ENCODE measurements at places on chromosomes 12 and 14.

DNA sequence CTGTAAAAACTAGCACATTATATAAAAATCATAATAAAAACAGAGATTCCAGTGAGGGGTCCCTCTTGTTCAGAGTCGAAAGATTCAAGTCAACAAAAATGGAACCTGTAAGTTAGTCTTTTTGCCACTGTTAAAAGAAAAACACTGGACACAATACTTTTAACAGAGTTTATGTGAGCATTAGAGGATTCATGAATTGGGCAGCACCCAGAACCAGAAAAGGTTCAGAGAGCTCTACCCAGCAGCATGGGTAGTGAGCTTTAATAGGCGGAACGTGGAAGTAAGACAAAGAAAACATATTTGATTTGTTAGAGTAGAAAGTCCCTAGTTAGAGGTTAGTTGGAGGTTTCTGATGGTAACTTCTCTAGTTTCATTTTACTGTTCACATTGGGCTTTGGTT is 476.8 kb downstream of the RGS6 start:
- DNase-seq: no peak

DNA sequence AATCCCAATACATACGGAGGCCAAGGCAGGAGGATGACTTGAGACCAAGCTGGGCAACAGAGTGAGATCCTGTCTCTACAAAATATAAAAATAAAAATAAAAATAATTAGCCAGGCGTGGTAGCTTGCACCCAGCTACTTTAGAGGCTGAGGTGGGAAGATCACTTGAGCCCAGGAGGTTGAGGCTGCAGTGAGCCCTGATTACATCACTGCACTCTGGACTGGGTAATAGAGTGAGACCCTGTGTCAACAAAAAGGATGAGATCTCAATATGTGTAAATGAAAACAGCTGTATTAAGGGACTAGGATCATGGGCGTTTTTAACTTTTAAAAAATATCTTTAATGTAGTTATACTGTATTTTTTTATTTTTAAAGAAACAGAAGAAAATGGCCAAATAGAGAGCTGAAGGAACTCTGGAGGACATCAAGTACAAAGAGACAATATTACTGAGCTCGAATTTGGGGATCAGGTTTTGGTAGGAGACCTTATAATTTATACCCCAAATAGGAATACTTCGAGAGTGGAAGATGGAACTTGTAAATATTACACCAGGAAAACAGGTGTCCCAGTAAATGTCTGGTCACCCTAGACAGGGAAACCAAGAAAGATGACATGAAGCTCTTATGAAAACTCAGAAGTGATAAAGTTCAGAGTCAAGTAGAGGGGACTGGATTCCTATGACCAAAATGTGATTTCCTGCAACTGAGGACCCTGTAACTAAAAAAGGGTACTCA is 13.1 kb downstream of the BATF start:
- DNase-seq: no peak

DNA sequence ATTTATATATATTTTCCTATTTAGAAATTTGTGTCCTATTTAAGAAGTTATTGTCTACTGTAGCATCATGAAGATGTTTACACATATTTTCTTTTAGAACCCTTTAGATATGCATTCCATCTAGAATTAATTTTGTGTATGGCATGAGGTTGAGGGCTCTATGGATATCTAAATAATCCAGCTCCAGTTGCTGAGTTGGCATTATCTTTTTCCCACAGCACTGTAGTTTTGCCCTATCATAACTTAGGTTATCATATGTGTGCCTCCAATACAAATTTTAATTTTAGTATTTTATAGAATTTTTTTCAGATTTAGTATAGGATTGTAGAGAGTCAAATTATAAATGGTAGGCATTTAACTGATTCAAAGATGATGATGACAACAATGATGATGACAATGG is 159.3 kb downstream of the NPAS3 start:
- no peak for DNase-seq

DNA sequence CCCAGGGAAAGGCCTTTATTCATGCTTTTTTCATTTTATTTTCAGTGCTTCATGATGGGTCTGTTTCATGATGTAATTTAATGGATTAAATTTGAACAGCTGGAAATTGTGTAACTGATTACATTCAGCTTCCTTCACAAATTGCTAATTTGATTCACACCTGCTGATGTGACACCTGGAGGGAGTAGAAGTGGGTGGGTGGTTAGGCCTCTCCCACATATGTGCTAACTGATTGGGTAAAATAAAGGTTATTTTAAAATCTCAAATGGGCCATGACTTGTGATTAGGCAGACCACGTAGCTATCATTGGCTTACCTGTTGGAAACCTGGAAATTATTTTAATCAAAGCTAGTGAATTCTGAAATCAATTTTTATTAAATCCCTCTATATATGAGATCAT is 142.1 kb downstream of the GXYLT1 start:
- no peak for DNase-seq

GRCh38 chr14:70822530-70823185 is 13.3 kb upstream of the MAP3K9 start:
- DNase-seq: peak; percentile 8

DNA sequence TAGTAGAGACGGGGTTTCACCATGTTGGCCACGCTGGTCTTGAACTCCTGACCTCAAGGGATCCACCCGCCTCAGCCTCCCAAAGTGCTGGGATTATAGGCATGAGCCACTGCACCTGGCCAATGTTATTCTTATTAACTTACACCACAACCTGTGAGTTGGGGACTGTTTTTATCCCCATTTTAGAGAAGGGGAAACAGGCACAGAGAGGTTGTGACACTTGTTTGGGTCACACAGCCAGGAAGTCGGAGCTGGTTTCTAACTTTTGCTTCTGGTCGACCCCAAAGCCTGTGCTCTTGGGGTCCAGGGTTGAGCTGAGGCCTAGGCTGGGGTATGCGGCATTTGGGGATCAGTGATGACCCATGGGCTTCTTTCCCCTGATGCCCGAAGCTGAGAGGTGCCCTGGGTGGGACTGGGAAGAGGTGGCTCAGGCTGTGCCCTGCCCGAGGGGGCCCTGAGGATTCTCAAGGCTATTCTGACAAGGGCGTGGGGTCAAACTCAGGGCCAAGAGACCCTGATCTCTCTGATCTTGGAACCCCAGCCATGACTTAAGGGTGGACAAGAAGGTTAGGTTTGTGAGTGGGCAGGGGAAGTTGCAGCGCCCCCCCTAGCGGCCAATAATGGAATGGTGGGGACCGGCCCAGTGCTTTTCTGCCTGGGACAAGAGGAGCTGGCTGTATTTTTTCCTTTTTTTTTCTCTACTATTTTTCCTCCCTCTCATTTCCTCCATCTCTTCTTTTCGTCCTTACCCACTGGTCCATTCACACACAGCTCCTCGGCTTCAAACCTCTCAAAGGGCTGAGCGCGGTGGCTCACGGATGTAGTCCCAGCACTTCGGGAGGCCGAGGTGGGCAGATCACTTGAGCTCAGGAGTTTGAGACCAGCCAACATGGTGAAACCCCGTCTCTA is 3.0 kb downstream of the SDSL start:
- DNase-seq: peak; percentile 54

DNA sequence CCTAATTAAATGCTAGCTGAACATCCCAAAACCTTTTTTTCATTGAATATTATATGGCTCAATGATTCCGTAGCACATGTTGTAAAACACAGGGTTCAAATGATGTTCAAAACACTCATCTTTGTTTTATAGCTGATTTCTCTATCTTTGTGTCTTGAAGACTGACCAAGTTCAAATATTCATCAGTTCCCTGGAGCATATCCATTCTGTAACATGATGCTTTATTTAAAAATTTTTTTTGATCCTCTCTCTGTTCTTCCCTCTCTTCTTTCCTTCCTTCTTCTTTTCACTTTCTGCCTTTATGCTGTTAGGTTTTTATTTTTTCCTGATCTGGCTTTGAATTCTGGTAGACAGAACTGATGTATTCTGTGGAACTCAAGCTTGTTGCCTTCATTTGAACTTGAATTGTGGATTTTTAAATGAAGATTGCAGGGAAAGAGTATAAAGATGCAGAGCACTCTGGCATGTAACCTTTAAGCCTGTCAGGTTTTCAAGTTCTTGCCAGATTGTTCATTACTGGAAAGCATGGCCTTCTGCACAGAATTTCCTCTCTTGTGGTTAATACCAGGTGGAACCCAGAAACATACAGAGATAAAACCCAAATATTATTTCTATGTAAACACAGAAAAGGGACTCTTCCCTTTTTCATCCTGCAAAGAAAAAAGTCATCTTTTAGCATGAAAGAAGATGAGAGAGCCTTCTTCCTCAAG is 39.5 kb downstream of the PROX2 start:
- no peak for DNase-seq

DNA sequence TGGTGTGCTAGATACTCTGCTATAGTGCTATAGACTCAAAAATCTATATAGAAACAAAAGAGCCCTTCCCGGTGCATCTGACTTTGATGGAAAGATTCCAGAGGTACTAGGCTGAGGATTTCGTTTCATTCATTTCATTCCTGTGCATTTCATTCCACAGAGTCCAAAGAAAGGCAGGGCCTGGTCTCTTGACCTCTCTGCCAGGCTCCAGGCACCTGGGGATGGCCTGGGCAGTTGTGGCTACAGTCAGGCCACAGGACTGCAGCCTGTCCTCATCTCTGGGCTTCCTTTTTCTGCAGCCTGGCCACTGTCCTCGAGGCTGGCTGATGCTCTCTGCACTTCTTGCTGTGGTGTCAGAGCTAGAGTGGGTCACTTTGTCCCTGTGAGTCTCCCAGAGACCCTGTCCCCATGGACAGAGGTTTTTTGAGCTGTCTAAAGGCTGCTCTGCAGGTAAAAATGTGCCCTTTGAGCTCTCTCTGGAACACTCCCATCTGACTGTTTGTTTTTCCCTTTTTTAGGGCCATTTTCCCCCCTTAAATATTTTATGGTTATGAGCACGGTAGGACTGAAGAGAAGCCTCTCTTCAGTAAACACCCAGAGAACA is 3.2 kb upstream of the VDR start:
- no peak for DNase-seq

- no peak for DNase-seq
These were observed 17.8 kb downstream of the USP15 start for GRCh38 chr12:62278022-62278421.

DNA sequence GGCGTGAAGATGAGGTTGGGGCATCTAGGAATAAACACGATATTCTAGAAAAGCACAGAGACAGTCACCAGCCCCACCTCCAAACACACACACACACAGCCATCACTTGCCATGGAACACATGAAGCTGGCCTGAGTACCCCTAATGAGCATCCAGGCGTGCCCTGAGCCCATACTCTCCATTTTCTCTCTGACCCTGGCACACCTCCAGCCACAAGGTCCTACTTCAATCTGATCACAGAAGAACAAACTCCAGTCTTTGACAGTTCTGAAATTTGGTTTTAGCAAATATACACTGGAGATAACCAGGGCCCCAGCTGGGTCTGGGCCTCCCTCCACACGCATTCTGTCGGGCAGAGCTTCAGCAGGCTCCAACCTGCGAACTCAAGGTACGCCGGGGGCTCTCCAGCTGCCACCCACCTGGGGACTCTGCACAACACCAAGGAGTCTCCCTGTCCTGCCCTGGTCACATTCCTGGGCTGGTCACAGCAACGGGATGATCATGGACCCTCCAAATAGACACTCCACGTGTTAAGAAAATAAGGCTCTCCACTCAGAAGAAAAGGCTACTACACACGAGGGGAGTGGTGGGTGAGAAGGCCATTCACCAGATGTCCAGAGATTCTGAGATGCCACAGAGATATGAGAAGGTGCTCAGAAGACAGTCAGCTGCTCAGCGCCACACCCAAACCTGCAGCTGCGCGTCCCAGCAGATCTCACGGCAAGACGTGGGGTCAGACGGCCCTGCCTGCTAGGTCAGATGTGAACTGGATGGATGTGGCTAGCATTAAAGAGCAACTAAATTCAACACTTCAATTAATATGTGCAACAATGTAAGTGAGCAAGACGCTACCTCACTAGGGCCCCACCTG is 57.0 kb upstream of the PNMA1 start:
- no peak for DNase-seq

- no peak for DNase-seq
These were observed 115.7 kb upstream of the IGF1 start for GRCh38 chr12:102596031-102596430.

DNA sequence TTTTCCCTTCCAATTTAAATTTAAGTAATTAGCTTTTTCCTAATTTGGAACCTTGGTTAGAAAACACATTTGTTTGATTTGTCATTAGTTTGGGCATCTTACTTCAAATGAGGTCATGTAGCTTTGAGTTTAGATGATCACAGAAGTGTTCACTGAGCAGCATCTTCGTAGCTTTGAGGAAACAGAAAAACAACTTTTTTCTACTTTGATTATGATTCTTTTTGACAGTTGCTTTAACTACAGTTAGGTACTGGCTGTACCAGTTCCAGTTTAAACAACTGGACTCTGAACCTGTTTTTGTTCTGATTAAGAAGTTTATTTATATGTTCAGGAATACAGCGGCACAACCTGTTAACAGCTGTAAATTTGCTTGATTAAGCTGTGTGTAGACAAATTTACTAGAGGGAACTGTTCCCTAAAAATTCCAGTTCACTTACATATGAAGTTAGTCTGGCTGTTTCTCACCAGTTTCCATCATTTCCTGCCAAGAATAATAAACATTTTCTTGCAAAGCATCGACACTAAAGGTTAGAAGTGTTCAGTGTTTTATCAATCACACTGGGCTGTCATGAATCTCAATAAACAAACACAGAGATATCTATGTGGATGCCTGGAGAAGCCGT is 191.9 kb downstream of the RAD51B start:
- no peak for DNase-seq

DNA sequence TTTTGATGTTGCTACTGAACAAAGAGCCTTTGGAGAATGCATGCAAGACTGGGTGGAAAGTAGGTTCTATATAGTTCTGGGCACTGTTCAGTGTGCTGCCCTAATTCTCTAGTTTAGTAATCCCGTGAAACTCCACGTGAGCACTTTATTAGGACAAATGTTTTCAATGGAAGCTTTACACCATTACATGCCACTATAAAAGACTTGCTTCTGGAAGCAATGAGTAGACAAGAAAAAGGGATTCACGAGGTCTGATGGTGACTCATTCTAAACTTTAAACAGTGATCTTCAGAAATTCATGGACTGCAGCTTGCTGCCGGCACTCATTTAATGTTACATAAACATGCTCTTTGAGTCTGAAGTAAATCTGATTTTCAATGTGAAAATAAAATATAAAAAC is 22.3 kb downstream of the ATG14 start:
- DNase-seq: no peak

GRCh38 chr12:7009512-7009911 is 8.8 kb downstream of the LPCAT3 start:
- DNase-seq: no peak

DNA sequence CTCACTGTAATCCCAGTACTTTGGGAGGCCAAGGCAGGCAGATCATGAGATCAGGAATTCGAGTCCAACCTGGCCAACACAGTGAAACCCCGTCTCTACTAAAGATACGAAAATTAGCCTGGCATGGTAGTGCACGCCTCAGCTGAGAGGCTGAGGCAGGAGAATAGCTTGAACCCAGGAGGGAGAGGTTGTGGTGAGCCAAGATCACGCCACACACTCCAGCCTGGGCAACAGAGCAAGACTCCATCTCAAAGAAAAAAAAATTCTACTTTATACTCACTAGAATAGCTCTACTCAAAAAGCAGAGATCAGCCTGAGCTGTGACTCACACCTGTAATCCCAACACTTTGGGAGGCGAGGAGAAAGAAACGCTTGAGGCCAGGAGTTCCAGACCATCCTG is 17.1 kb downstream of the NUMB start:
- DNase-seq: no peak

Data from CD4-positive, alpha-beta T cell treated with Interleukin-12 subunit alpha and Interleukin-12 subunit beta, for 1 hour (primary cell).